ENCODE measurements at places on chromosomes 1 and 21.
A peak's percentile ranks its signal among the peaks of the same experiment; 100 is the strongest.

- H3K36me3 ChIP-seq = no peaks in the 10 kb centered on the region
- H3K4me1 ChIP-seq = no peaks in the 10 kb centered on the region
- H3K27ac ChIP-seq = no peak overlapping the region
- no peak overlapping the region for H3K4me3 ChIP-seq
- DNase-seq = no peak
- no peaks in the 10 kb centered on the region for H3K27me3 ChIP-seq
Observed at GRCh38 chr1:25011943-25012638, 82.0 kb upstream of the RUNX3 start.

DNA sequence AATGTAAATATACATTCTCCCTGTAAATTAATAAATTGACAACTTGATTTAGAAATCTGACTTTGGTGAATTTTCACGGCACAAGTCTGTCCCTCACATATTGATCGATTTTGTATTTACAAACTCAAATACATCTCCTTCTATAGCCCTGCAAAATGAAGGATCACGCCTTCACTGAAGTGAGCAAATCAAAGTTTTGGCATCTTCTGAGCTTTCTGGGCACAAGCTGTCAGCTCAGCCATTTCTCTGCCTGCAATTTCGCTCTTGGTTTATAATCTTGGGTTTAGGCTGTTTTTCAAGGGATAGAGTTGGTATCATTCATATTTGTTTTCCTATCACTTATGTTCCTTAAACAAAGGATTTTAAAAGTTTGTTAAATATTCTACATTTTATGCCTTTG is 25.8 kb downstream of the ANP32E start:
- no peaks in the 10 kb centered on the region for H3K27me3 ChIP-seq
- H3K4me1 ChIP-seq = no peaks in the 10 kb centered on the region
- DNase-seq = no peak

- H3K27me3 ChIP-seq = no peaks in the 10 kb centered on the region
- no peak for DNase-seq
- H3K36me3 ChIP-seq = peaks cover 11% of the 10 kb centered on the region
- peaks cover 19% of the 10 kb centered on the region for H3K4me1 ChIP-seq
- no peak overlapping the region for H3K4me3 ChIP-seq
Observed at GRCh38 chr1:32150847-32151246, 28.6 kb upstream of the TXLNA start.

DNA sequence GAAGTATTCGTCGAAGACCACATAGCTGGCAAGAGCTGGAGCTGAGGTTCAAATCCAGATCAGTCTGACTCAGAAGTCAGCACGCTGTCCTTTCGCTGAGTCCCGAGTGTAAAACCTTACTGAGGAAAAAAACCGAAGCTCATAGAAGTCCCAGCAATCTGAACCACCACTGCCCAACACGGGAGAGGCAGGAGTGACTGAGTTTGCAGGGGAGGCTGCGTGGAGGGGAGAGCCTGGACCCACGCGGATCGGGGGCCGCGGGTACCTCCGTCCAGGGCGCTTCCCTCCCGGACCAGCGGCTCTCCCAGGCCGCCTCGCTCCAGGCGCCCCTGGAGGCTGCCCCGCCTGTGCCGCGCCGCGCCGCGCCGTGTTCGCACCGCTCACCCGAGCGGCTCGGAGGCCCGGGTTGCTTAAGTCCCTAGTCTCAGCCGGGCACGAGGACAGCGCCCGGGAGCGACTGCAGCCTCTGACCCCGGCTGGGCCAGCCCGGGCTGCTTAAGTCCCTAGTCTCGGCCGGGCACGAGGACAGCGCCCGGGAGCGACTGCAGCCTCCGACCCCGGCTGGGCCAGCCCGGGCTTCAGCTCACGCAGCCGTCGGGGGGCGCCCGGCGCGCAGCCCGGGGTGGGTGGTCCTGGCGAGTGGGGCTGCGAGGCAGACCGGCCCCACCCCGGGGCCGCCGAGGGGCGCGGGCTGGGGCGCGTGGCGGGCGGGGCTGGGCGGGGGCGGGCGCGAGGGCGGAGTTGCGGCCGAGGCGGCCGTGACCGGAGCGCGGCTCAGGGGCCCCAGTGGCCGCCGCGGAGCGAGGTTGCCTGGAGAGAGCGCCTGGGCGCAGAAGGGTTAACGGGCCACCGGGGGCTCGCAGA is at the start of gene ADAMTSL4:
Gene ADAMTSL4, plus strand, starts transcription at position 777 of the 864 bp plus-strand sequence. CDS start 2,881 bp downstream, outside the sequence.
- H3K27ac ChIP-seq = peak within 1 kb of the TSS; percentile 94
- peak within 1 kb of the TSS; percentile 61 for H3K4me3 ChIP-seq
- DNase-seq = no peak
- peaks cover 46% of the 10 kb centered on the region for H3K4me1 ChIP-seq
- H3K36me3 ChIP-seq = no peaks in the 10 kb centered on the region

DNA sequence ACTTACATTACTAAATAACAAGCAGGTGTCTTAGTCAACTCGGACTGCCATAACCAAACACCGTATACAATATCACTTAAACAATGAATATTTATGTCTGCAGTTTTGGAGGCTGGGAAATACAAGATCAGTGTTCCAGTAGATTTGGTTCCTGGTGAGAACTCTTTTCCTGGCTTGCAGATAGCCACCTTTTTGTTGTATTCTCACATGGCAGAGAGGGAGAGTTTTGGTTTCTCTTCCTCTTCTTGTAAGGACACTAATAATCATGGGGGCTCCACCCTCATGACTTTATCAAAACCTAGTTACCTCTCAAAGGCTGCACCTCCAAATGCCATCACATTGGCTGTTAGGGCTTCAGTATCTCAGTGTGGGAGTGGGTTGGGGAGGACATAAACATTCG is 82.9 kb upstream of the CACYBP start:
- H3K36me3 ChIP-seq = no peaks in the 10 kb centered on the region
- DNase-seq = no peak
- no peak overlapping the region for H3K27ac ChIP-seq

GRCh38 chr1:198653808-198654413 is 15.1 kb downstream of the PTPRC start:
- DNase-seq = no peak
- H3K27me3 ChIP-seq = no peaks in the 10 kb centered on the region
- peaks cover 21% of the 10 kb centered on the region for H3K4me1 ChIP-seq
- no peak overlapping the region for H3K27ac ChIP-seq
